ENCODE measurements at places on chromosomes 2 and 18. TPM values are rescaled to one million over a fixed set of nuclear protein-coding genes. Genes with fewer than 3 reads are reported as not detected.

PLCD4 gene
- total RNA-seq, result 2.8 TPM

GRCh38 chr2:130366720-130367119 lies 10.9 kb downstream of the PTPN18 start:
- DNase-seq, result no peak

DNA sequence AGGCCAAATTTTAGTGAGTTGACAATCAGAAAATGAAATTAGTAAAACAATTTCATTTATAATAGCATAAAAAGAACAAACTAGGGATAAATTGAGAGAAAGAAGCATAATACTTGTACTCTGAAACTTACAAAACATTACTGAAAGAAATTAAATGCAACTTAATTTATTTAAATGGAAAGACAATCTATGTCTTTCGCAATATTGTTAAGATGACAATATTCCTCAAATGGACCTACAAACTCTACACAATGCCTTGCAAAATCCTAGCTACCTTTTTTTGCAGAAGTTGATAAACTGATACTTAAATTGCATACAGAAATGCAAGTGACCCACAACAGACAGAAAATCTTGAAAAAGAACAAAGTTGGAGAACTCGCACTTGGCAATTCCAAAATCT lies 9.1 kb downstream of the EPG5 start:
- no peak for DNase-seq

DNA sequence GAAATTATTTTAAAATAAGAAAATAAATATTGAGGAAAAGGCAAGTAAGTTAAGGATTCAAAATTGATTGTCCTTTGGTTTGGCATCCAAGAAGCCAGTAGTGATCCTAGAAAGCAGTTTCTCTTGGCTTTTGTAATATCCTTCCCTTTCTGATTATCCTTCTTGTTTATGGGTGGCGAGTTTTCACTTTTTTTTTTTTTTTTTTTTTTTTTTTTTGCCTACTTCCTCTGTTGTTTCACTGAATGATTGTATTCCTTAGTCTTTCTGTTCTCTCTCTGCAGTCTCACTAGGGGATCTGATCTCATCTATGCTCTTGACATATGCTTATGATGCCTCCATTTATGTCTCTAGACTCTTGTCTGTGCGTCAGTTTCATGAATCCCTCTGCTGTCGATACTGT lies 4.2 kb downstream of the NAPG start:
- DNase-seq, result no peak

DNA sequence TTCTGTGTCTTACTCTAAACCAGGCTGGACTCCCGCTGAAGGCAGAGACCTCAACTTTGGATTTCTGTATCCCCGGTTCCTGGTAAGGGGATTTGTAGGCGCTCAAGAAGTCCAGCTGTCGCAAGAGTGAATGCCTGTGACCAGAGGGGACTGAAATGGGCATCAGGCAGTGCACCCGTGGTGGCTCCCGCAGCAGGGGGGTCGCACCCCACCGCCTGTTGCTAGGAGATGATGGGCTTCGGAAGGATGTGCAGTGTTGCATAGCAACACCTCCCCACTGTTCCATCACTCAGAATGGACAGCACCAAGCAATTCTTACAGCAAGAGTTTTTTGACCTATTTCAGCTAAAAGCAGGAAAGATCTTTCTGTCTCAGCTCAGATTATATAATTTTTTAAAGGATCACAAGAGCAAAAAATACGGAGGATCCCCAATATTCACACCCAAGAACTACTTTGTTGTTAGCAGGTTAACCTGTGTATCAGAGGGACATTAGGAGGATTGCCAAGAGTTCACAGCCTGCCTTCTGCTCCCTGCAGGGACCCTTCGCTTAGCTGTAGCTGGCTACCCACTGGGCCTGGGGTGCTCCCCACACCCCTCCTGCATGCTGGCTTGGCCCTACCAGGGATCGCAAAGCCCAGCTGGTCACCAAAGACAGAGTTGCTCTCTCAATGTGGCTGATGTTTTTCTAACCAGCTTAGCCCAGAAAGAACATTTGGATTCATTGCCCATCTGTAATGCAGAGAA lies 63.8 kb downstream of the SOWAHC start:
- DNase-seq, result no peak

- peak; percentile 39 for DNase-seq
Measured at GRCh38 chr2:19667085-19667484, 234.7 kb downstream of the TTC32 start.

DNA sequence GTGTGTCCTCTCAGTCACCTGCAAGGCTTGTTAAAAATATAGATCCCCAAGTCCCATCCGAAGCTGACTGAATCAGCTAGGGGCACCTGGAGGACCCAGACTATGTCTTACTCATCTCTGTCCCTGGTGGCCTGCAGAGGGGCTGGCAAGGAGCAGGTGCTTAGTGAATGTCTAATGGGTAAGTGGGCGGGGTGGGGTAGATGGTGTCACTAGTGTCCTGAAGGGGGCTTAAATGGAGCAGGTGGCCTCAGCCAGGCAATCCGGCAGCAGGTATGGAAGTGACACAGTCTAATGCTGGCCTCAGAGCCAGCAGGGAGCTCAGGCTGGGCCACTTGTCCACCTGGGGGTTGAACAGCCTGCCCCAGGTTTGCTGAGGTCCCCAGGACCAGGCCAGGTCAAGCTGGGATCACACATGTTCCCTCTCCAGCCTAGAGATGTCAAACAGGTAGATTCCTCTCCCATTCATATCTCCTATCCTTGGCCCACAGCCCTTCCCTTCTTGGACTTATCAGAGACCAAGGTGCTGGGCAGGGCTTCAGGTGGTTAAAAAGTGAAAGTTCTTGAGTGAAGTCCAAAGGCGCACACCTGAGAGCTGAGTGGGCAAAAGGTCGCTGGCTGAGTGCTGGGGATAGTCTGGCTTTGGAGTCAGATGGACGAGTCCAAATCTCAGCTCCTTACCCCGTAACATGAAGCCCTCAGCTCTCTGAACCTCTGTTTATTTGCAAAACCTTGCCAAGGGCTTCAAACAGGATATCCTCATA lies 1.7 kb downstream of the STEAP3 start:
- DNase-seq, result no peak

DNA sequence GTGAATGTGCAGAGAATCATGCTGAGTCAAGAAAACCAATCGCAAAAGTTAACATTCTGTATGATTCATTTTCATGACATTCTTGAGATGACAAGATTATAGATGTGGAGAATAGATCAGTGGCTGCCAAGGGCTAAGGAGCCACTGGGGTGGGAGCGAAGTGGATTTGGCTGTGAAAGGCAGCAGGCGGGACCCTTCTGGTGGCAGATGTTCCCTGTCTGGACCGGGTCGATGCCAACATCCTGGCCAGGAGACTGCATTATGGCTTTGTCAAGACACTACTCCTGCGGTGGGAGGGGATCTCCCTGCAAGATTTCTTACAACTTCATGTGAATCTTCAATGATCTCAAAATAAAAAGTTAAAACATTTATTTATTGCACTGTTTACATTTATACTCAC lies 427.9 kb downstream of the GALR1 start:
- no peak for DNase-seq

GRCh38 chr2:206273905-206274304 lies 558 bp upstream of the ZDBF2 start:
- DNase-seq, result no peak

GRP gene
- total RNA-seq, result 2.4 TPM

ZC3H6 gene
- total RNA-seq, result 9.7 TPM

GRCh38 chr2:24830786-24831185 lies 37.6 kb downstream of the CENPO start:
- no peak for DNase-seq

CCDC68 gene
- 1.3 TPM for total RNA-seq

FARP2 gene
- 52.6 TPM for total RNA-seq

GRCh38 chr2:96770442-96771202 lies 9.9 kb downstream of the CNNM4 start:
- no peak for DNase-seq

DNA sequence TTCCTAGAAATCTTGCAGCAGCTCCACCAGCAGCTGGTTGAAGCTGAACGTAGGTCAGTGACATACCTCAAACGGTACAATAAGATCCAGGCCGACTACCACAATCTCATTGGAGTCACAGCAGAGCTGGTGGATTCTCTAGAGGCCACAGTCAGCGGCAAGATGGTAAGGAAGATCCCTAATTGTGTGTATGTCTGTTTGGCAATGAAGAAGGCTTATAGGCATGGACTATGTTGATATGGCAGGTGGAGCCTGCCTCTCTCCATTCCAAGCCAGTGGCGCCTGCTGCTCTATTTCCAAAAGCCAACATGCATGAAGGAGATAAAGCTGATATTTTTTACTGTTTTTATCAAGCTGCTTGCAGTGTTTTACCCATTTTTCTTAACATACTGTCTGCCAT lies 36.8 kb downstream of the ARMC9 start:
- DNase-seq, result no peak

ANKRD29 gene
- total RNA-seq, result 6.1 TPM

AKAIN1 gene
- not detected for total RNA-seq

DNA sequence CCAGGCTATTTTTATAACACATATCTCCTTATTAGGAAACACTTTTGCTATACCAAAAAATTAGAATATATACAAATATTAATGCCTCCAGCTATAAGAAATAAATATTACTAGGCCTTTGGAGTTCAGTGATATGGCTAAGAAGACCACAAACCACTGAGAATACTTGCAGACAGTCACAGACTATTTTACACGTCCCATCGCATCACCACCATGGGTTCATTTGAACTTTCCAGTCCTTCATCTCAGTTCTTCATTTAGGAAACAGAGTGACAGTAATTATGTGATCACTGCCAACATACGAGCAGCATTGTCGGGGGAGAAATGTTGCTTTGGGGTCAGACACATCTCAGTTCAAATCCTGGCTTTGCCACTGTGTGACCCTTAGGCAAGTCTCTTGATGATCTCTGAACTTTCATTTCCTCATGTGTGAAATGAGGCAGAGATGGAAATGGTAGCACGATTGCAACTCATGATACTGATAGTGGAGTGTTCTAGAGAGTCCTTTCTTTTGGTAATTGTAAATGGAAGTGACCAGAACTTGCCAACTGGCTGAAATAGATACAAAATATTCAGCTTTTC lies 138.9 kb upstream of the NRP2 start:
- no peak for DNase-seq

CERKL gene
- total RNA-seq, result not detected

DNA sequence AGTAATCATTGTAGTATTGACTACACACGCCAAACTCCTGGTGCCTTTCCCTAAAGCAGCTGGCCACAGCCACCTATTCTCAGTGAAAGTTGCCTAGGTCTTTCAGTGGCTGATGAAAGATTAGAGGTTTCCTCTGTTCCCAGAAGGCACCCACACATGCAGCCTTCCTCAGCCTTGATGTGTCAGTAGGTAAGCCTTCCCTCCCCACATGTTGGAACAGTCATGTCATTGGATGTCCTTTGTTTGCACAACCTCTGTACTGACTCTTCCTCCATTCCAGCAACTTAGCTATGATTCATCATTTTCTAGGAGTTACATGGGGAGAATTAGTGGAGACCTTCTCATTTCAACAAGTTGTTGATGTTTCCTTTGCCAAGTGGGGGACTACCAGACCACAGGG lies 630.8 kb upstream of the SLC39A10 start:
- DNase-seq, result no peak

CD8B2 gene
- 0.10 TPM for total RNA-seq

KLHL14 gene
- 0.30 TPM for total RNA-seq

GRCh38 chr2:52919673-52920072 lies 847.9 kb upstream of the CHAC2 start:
- no peak for DNase-seq

ANKRD30BL gene
- 1.4 TPM for total RNA-seq

GRCh38 chr18:5297597-5297996 lies 2.1 kb upstream of the ZBTB14 start:
- DNase-seq, result no peak

DNA sequence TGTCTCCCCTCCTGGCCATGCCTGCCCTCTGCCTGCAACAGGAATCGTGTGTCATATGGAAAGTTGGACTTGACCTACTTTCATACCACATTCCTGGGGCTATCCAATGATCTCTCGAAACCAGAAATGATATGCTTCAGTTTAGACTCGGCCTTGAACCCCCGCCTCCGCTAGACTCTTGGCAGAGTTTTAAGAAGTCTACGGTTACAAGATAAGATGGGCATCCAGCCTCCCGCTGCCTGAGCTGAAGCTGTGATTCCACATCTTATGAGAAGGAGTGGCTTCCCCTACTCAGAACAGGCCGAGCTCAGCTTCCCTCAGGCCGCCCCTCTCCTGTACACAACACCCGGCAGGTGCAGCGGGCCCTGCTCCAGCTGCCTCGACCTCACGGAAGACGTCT lies 73.9 kb downstream of the MTCL1 start:
- DNase-seq, result no peak

GRCh38 chr2:241386519-241386918 lies 30.4 kb downstream of the FARP2 start:
- no peak for DNase-seq

GYPC gene
- total RNA-seq, result 102 TPM

DNA sequence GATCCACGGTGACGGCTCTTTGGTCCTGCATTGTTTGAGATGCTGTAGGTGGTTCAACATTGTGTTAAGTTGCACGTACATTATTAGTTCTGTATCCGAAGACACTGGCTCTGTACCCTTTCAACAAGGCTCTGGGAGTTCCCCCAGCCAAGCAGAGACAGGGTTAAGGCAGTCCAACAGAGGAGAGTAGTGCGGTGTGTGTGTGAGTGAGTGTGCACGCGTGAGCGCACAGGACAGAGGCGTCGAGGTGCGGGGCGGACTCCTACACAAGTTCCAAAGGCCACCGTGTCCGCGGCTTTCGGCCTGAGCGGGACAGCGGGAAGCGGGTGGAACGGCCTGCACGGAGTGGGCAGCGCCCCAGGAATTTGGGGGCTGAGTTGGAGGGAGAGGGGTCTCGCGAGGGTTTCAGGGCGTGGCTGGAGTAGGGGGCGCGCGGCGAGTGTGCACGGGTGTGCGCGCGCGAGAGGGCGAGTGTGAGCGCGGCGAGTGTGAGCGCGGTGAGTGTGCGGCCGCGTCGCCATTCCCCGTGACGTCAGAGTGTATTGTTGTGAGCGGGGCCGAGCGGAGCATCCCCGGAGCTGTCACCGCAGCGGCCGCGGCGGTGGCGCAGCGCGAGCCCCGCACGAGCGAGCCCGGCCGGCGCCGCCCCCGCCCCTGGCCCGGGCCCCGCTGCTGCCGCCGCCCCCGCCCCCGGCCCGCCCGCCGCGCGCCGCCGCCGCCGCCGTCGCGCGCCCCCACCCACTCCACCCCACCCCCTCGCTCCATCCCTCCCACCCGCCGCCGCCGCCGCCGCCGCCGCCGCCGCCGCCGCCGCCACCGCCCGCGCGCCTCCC lies at the start of gene ASXL3:
ASXL3 (plus strand) TSS at position 535 of the 833 bp plus-strand sequence. CDS start 413 bp downstream, outside the sequence.
- peak; percentile 65 for DNase-seq

GRCh38 chr2:80496775-80497174 lies 192.2 kb upstream of the LRRTM1 start:
- DNase-seq, result no peak

GRCh38 chr18:63603355-63603754 lies 16.2 kb downstream of the SERPINB13 start:
- no peak for DNase-seq

IL1B gene
- 2.4 TPM for total RNA-seq

All from skin of body (tissue), 3 donors.